Left cardiac atrium (tissue), 4 donors: ENCODE measurements at places on chromosomes 7 and 10. TPM values are rescaled to one million over a fixed set of nuclear protein-coding genes. Genes with fewer than 3 reads are reported as not detected.

FAM25G gene
- not detected for total RNA-seq

GRCh38 chr7:155953781-155954549, 141.7 kb upstream of the SHH start:
- no peak for DNase-seq

COPS6 gene
- 109 TPM for total RNA-seq

DNA sequence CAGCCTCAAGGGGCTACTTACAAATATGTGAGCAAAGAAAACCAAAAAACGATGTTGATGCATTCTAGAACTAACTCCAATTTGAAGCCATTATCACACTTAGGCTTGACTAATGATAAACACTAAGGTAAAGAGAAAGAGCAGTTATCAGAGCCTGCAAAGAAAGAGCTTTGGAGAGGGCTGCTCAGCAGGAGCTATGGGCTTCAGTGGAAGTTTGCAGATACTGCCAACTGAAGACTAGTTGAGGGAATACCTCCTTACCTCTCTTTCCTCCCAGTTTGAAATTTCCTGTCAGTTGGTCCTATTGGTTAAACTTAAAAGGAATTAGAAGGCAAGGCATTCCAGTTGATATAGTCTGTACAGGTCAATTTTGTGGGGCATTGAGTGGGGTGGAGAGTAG, 498.1 kb upstream of the POT1 start:
- DNase-seq: no peak

PITX3 gene
- not detected for total RNA-seq

ITIH2 gene
- not detected for total RNA-seq

- no peak for DNase-seq
Measured at GRCh38 chr7:41979834-41980307, 257.1 kb downstream of the GLI3 start.
